Non-pigmented ciliary epithelial cell (primary cell): ENCODE measurements at places on chromosomes 2 and 18.

DNA sequence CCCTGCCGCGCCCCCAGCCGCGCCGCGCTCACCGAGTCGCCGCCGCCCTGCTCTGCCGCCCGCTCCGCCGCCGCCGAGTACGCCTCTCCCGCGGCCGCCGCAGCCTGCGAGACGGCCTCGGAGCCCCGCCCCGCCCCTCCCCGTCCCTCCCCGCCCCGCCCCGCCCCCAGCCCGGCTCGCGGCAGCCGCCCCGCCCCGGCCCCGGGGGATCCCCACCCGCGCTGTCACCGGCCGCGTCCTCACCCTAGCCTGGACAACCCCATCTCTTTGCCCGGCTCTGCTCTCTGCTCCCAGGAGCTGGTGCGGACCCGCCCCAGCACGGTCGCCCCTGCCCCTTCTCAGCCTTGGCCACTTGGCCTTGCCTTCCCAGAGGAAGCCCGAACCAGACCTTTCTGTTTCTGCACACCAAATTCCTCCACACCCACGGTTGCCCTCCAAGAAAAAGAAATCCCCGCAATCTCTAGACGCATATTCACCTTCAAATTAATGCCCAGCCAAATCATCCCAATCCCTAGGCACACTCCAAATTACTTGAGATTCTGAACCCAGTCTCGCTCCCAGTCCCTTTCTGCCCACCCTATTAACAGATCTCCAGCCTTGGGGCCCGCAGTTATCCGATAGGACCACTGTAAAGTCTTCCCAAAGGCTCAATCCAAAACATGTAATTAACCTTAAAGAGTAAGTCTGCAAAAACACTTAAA, at the start of gene CYRIA:
TSS of gene CYRIA (minus strand) at position 87 of the 701 bp plus-strand sequence. CDS start 77,715 bp downstream, outside the sequence.
- DNase-seq, result no peak

- DNase-seq, result no peak
Observed at GRCh38 chr2:159913900-159914299, 115.9 kb upstream of the CD302 start.

DNA sequence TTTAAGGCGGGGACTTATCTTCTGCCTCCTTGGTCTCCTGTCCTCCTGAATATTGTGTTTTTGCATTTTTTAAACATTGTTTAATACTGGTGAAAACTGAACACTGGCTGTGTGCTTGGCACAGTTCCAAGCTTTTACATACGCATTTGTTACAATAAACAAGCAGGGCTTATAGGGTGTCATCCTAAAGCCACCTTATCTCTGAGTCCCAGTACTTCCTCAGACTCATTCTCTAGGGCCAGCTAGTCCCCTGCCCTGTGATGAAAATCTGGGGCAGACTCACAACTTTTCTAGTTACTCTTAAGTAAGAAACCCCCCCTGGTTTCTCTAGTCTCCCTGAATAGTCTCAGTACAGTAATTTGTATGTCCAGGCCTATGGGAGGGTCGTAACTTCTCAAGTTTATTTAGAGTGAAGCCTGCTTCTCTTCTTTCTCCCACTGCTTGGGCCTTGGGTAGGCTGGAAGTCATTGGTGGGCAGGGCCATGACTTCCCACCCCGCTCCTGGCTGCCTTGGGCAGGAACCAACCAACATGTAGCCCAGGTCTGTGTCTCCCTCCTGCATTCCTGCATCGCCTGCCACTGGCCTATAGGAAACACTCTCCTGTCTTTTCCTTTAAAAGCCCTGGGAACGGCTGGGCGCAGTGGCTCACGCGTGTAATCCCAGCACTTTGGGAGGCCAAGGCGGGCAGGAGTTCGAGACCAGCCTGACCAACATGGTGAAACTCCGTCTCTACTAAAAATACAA, 7.7 kb upstream of the KCNE4 start:
- DNase-seq, result no peak

GRCh38 chr2:96143231-96143847, 1.9 kb downstream of the DUSP2 start:
- DNase-seq, result no peak

DNA sequence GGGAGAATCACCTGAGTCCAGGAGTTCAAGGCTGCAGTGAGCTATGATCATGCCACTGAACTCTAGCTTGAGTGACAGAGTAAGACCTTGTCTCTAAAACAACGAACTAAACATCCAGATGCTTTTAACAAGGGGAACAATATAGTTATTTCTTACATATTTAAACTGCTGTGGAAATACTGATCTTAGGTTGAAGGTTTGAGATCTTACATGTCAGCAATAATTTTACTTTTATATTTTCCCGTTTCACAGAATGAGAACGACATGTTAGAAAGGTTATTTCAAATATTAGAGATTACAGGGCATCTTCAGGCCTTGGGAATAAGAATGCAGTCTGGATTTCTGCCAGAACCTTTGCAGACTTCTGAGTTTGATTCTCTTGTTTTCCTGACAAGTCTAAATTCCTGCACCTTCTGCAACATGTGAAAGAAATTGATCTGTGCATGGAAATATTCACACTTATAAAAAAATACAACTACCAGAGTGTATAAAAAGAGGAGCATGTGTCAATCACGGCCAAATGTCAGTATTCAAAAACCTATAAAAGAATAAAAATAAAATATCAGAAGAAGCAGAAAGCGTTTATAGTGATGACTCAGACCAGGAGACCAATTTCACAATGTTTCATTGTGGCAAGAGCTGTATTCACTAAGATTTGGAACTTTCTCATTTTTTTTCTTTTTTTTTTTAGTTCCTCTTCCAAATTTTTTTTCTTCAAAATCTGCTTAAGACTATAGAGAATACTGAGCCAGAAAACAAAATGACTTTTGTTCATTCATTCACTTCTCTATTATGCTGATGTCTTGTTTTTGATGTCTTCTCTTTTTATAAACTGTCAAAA, 29.6 kb downstream of the COLEC12 start:
- DNase-seq, result no peak

DNA sequence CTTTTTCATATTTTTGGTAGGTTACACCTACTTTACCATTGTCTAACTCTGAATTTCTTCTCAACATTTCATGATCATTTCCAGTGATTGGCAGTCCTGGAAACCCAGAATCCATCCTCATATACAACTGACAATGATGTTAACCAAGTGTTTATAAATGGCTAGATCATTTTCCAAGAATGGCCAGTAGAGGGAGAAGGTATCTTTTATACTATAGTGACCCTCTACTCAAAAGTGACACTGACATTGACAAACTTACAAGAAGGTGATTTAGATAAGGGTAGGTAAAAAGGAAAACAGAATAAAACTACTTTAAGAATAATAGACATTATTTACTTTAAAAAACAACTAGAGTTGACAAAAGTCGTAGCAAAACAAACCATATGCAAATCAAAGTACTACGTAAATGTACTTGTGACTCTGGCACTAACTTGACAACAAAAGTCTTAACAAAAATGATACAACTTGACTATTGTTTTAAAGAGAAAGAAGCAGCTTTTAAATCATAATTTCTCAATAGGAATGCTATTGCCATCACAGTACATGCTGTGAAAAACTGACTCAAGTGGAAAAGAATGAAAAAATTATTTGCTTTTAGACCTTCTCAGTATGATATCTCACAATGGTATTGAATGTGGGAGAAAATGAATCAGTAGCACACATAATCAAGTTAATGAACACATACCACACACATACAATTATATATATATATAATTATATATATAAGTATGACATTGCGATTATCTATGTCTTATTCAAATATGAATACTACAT, 76.6 kb upstream of the GRB14 start:
- no peak for DNase-seq
